ENCODE measurements at places on chromosomes 1 and 21.

DNA sequence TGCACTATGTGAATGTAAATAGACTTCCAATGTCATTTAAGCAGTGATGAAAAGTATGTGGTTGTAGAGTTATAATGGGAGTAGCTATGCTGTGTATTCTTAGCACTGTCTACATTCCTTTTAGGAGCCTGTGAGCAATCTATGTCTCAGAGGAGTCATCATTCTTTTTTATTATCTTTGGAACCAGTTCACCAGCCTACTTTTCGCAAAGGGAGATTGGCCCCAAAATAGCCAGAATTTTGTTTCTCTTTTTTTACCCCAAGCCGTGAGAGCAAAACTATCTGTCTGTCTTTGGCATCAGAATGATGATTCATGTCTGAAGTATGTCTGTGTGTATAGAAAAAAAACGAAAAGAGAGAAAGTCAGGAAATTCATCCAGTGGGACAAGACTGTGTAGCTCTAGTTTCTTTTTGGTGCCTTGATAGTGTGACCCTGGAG is 44.2 kb downstream of the OSBPL9 start:
- no peak for DNase-seq

DNA sequence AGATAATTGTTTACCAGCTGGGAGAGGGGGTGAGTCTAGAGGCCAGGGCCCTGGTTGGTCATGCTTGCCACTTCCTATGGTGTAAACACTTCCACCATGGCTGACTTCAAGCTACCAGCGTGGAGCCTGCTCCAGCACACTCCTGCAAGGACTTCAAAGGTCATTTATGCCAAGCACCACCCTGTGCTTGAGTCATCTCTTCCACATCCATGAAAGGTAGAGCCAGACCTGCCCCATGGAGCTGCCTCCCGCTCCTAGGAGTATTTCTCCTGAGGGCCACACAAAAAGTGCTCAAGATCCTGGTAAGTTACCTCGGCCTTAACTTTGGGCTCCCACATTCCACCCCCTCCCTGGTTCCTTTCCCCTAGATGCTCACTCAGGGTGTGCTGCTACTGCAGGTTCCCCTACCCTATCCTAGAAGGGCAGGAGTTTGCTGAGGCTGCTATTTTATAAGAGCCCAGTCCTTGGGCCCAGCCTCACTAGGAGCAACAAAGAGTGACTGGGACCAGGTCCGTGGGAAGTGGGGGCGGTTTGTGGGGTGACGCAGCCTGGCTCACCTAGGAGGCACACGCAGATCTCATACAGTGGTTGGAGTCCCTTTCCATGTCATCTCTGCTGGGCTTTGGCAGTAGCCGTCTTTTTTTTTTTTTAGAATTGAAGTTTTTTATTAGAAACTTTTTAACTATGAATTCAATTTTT is 2.4 kb downstream of the RAB7B start:
- no peak for DNase-seq

DNA sequence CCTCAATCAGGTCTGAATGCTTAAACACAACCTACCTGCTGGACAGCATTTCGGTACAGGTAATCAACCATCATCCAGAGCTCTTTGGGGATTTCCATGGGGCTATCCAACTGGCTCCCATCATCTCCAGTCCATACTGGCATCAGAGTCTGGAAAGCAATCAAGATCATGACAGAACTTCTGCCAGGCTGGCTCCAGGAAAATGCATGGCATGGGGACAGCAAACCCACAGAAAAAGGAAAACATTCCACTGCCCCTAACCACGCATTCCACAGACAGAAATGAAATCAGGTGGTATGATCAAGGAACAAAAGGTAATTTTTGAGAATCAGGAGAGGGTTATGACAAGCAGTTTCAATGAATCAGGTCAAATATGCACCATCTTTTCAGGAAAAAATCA is 9.1 kb upstream of the MTF1 start:
- DNase-seq = no peak

DNA sequence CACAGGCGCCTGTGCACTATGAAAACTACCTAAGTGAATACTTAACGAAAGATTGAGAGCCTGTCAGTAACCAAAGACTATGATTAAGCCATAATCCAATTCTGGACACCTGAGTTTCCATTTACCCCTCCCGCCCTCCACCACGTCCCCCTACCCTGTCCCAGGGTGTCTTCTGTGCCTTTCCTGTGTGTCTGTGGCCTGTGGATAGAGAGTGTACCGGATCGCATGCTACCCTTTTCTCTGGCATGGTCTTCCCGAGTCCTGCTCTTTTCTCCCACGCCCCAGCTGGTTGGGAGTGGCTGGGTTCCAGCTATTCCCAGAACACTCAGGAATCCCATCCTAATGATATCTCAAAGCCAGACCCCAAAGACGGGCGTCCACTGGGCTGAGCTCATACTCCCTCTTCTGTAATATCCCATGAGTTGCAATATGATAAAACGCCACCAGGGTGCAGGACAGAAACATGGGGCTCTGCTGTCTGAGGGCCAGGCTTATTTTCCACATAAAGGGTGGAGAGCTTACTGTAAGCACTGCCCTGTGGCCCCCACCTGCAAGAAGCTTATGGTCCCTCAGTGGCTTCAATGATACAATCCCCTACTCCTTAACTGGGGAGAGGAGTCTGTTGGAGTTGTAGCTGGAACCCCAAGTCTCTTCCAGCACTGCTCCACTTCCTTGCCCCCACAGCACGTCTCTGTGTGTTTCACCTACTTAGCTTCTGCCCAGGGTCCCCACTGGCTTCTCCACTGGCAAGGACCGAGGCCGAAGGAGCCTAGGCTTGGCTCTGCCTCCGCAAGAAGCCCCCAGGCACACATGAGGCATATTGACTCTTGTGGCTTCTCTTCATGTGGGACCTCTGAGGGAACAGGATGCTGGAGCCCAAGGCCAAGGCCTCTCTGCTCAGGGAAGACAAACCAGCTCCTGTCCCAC is 17.6 kb upstream of the ALX3 start:
- peak; percentile 82 for DNase-seq

DNA sequence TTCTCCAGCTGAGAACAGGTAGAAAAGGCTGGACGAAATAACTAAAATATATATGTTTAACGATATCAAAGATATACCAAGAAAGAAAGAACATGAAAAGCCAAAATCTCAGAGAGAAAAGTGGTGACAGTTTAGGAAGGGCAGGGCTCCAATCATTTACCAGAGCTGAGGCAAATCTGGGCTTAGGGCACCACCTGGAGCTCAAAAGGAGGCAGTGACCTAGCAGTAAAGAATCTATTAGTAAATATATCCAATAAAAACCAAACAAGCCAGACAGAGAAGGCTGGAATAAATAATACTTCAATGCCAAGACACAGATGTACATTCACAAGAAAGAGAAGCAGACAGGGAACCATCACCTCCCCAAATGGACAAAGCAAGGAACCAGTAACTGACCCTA is 43.5 kb downstream of the CHIA start:
- peak; percentile 78 for DNase-seq

- DNase-seq = no peak
Observed at GRCh38 chr1:74592580-74593355, 80.4 kb upstream of the LRRC53 start.

DNA sequence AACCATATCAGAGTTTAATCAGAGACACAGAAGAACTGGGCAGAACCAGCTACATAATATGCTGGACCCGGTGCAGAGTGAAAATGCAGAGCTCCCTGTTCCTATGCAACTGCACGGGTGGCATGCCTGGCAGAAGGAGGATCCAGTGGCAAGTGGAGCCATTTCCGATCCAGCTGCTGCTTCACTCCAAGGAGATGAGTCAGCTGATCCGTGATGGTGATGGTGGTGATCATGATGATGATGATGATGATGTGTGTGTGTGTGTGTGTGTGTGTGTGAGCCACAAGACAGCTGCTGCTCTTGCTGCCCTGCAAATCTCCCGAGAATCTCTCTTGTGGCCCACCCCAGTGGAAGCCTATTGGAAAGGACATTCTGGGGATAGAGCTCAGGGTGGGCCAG is 133.0 kb downstream of the URB2 start:
- no peak for DNase-seq

DNA sequence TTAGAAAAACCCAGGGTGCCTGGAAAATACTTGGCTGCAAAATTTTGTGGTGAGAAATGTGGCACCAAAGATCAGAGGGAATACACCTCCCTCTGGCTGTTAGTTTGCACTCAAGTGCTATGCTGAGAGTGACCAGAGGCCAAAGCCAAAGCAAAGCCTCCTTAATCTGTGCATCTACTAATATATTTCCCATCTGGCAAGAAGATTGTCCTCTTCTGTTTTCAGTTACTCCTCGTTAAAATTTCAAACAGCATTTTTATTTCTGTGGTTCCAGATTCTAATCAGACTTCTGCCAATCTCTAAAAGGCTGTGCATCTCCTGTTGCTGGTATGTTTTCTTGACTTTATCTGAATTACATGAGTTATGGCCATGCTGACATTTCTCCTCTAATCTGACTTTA is 327.4 kb downstream of the TBX15 start:
- no peak for DNase-seq

DNA sequence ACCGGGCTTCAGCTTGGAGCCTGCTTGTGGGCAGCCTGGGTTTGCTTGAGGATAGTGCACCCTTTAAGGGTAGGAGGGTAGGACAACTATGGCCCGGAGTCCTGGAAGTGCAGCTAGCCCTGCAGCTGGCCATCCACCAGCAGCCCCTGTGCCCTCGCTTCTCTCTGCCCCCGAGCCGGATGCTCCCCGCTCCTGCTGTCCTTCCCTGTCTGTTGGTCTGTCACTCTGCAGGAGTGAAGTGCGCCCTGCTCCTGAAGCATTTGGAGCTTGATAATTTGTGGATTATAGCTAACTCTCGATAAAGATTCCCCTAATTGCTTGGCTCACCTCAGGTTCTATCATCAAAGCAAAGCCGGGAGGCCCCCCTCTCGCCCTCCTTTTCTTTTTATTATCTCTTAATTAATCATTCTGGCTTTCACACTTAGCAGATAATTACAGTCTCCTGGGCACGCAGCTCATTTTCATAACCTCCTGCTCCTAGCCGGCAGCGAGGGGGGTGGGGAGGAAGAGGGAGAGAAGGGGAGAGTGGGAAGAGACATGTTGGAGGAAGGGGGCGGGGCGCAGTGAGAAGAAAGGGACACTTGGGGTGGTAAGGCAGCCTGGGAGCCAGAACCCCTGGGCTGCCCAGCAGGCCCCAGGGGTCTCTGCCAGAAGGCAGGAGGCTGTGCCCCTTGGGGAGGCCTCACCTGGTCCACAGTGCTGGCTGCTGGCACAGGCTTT is 14.4 kb downstream of the KIRREL1 start:
- DNase-seq = no peak

- DNase-seq = no peak
Observed at GRCh38 chr1:41900603-41901444, 17.9 kb downstream of the HIVEP3 start.

DNA sequence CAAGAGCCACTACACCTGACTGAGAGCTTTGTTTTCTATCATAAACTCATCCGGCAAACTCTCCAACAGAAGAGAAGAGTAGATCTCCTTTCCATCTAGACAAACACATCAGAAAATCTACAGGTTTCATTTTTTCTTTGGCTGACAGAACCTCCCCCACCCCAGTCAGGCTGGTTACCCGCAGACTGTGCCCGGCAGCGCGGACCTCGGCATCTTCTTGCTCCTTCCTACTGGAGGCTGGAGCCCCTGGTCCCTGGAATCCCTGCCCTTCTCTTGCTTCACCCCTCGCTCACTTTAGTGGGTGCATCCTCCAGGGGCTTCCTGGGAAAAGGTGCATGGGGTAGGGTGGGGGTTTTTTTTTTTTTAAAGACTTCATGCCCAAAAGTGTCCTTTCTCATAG is 23.0 kb downstream of the NCMAP start:
- DNase-seq = no peak

DNA sequence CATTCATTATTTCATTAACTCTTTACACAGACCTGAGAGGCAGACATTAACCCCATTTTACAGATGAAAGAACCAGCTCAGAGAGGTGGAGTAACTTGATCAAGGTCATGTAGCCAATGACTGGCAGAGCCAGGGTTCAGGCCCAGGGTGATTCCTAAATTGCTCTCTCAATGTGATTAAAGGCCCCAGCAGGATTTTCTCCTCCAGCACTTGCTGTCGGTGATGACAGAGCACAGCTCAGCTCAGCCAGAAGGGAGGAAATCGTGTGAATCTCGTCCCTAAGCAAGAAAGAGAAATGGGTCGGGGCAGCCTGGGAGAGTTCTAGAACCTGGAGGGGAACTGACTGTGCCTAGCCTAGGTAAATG is 19.5 kb upstream of the RNF19B start:
- DNase-seq = no peak

GRCh38 chr1:101044259-101044658 is 18.7 kb upstream of the DPH5 start:
- DNase-seq = no peak

DNA sequence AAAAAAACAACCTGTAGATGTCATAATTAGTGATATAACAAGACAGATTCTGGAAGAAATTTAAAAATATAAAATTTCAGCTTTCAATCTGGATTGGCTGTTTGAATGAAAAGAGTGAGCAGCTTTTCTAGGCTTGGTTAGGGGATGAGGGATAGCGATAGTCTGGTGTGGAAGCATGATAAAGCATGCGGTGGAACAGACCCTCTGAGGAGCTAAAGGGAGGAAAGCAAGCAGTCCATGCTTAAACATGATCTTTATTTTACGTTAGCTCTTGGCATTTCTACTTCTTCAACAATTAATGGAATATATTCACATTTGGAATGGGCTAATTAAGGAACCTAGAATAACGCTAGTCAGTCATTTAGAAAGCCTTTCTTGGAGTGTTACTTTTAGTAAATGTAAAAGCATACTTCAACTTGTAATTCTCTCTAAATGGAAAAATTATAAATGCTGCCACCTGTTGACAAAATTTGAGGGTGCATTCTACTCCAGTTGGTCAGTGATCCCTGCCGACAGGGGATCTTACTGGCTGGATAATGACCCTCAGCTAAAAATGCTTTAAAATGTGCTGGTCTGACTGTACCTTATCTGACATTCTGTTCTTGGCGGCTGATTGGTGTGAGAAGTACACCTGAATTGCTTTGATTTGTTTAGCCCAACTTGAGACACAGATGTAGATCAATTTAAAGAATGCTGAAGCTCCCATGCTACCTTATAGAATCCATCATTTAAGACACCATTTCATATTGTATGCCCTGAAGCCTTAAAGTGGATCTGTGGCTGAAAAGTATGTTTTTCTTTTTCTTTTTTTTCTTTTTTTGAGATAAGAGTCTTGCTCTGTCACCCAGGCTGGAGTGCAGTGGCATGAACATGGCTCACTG is 61.2 kb downstream of the AK4 start:
- peak; percentile 73 for DNase-seq

- DNase-seq = peak; percentile 65
Observed at GRCh38 chr21:32753818-32754585, 17.6 kb downstream of the PAXBP1 start.

- no peak for DNase-seq
Observed at GRCh38 chr1:107494061-107494460, 353.2 kb downstream of the NTNG1 start.

- DNase-seq = no peak
Observed at GRCh38 chr21:45381036-45381787, 23.8 kb upstream of the COL18A1 start.

GRCh38 chr21:34345892-34346291 is 17.9 kb upstream of the KCNE2 start:
- DNase-seq = no peak

Data from DMS53 (cell line).